ENCODE measurements at places on chromosomes 7 and 10.

DNA sequence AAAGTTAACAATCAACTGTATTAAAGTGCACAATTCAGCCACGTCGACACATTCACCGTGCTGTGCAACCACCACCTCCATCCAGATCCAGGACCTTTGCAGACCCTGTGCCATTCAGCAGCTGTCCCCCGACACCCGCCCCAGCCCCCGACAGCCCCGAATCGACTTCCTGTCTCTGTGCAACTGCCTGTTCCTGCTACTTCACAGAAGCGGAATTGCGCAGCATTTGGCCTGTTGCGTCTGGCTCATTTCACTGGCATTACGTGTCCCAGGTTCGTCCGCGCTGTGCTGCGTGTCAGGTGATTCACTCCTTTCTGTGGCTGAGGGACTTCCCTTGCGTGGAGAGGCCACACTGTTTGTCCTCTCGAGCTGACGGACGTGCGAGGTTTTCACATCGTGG, 33.2 kb upstream of the DNAAF5 start:
- no peak for DNase-seq

- DNase-seq = no peak
Observed at GRCh38 chr10:45646384-45647050, 26.1 kb downstream of the ZFAND4 start.

DNA sequence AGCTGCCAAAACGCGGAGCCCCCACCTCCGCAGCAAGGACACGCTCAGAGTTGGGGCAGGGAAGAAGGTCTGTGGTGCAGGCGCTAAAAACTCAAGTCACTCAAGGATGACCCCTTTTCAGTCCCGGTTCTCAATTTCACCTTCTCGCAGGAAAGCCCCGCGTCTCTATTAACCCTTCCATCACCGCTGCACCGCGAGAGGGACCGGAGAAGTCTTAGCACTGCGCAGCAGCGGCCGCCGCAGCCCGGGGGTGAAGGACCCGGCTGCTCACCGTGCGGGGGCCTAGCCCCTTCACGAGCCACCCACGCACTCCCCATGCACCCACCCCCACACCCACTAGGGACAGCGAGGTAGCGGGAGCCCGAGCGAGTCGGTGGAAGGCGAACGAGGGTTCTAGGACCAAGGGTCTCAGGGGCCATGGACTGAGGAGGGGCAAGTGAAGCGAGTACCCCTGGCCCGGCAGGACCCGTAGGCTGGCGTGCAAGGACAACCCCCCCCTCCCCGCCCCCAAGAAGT, 162.9 kb downstream of the SH3PXD2A start:
- DNase-seq = no peak

DNA sequence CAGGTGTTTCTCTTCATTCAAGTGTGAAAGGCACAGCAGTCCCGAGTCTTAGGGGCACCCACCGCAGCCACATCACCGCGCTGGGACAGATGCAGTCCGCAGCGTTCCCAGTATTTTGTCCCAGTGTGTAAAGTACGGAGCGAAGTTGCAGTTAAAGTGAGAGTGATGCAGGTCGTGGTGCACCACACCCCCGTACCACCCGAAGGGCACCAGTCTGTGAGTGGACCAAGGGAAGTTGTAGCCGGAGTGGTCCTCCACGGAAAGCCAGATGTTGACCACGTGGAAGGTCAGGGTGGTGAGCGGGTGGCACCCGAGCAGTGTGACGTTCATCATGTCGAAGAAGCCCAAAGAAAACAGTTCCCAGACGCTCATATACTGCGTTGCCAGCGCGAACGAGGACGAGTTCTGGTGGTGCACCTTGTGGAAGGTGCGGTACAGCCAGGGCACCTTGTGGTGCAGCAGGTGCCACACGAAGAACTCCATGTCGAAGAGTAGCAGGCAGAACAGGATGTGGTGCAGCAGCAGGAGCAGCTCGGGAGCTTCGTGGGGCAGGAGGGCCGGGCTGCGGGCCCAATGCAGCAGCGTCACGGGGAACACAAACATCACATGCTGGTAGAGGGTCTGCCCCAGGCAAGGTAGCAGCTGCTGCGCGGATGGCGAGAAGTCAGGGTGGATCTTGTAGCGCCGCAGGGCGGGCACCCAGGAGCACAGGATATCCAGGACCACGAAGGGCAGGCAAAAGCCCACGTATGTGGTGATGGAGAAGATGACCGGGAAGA, 526 bp downstream of the CH25H start:
- peak; percentile 26 for DNase-seq

GRCh38 chr10:65943451-65943850, 982.4 kb upstream of the LRRTM3 start:
- DNase-seq = no peak

DNA sequence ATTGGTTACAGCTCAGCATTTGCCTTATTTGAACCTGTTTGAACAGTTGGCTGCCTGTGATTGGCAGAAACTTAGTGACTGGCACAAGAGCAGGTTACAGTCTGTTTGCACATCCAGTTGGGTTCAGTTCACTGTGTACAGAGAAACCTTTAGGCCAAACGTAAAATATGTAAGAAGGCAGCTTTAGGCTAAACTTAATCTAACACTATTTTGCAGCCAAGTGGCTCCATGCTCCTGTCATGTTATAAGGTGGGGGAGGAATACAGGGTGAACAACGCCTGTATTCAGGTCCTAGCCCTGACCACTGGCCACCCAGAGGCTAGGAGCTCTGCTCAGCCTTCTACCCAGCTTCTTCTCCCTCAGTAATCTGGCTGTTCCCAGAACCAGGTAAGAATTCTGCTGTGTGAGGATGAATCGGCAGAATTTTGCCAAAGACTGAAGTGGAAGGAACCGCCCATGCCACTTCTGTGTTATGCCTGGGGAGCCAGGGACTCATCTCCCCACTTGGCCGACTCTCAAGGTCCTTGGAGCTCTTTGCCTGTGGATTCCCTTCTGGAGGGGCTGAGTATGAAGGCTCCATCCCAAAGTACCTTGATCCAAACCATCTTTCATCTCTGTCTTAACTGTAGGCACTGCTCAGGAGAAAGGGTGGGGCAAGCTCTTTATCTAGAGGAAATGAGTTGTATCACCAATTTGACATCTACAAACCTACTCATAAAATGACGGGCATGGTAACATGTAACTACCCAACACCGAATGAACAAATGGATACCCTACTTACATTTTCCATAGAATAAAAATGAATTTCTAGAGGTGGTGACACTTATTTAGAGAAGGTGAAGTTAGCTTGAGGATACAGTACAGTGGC, 164.4 kb upstream of the NAMPT start:
- DNase-seq = no peak

GRCh38 chr7:132932296-132933071, 149.4 kb downstream of the CHCHD3 start:
- no peak for DNase-seq

GRCh38 chr7:149788300-149788851, 15.0 kb upstream of the ZNF467 start:
- DNase-seq = no peak

DNA sequence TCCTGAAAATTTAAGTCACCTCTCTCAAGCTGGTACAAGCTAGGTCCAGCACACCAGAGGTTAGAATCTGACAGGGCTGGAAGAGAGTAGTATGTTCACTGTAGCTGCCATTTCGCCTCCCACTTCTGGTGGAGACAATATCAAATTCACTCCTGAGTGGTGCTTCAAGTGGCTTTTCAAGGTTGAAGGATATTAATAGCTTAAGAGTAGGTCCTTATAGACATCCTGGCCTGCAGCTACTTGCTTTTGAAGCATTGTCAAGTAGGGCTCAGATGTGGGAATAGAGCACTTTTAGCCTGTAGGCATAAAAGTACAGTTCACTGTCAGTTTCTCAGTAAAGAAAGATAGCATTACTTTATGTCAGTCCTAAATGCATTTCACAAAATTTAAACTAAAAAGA, 270.5 kb upstream of the PLPP4 start:
- no peak for DNase-seq

DNA sequence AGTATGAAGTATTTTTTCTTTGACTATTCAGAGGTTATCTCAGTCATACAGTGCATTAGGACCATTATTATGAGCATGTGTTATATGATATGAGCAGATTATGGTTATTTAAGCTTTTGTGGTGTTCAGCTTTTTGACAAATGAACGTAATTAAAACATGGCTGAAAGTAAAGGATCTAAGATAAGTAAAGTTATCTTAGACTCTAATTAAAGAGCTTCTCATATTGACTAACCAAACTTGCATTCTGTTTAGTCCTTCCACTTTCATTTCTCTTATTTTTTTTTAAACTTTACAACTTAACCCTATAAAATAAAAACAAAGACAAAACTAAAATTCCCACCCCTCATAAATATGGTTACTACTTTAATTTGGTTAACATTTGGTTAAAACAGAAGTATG, 6.9 kb upstream of the GPR85 start:
- DNase-seq = no peak

- no peak for DNase-seq
Observed at GRCh38 chr10:114279289-114279688, 40.2 kb downstream of the VWA2 start.

DNA sequence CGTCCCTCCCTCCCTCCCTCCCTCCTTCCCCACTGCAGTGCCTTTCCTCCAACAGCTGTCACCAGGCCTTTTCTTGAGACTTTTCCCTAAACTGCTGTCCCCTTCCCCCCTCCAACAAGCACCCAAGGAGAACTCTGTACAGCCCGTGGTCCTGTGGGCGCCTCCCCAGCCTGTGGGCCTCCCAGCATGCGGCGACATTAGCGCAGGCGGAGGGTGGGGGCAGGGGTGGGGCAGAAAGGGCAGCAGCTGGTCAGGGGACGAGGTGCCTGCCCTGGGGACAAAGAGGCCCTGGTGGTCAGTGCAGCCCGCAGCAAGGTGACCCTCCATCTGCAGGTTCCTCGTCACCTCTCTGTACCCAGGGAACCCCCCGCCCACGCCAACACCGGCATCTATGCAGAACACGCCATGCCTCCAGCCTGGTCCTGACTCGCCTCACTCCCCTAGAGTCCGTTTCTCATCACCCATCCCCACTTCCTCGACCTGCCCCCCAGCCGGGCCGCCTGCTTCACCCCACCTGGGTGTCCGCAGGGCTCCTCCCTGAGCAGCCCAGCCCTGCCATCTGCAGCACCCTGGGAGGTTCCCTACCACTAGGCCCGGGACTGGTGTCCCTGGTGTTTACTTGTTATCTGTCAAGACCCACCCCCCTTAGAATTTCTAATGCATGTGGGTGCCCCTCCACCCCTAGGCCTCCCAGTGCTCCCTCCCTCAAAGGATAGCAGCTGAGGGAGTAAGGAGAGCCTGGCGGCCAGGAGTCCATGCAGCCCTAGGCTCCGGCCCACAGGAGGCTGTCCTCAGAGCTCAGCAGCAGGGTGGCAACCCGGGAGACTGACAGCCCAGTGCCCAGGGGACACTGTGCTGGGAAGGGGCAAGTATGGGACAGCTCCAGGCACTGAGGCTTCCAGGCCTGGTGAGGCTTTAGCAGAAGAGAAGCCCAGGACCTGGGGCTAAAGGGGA, 147.8 kb downstream of the ARHGAP22 start:
- no peak for DNase-seq

DNA sequence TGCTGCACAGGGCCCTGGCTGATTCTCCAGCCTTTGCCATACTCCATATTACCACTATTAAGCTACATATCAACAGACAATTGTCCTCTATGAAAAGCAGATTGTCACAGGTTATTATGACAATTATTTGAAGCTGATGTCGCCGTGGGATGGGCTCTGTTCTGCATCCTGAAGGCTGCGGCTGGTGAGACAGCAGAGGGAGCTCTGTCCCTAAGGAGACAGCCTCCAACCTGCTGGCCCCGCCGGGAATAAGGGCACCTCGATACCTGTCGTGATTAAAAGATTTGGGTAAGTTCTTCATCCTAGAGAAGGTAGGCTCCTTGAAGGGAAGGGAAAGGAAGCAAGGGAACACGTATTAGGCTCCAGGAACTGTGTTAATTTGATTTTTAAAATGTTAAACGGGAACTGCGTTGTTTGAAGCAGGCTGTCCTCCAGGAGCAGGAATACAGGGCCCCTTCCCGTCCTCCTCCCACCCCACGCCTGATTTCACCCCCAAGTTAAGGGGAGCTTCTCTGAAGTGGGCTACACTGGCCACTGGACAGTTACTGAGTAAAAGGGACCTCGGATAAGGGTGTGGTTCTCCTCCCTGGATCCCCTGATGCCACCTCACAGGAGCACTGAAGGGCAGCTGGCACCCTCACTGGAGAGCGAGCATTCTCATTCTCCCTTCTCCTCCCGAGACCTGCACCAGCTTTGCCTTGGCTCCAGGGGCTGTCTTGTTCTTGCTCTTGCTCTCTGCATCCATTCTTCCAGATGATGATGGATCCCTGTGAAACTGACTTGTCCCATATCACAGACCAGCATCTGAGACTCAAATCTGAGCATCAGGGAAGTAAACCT, 11.8 kb upstream of the TIAL1 start:
- no peak for DNase-seq

DNA sequence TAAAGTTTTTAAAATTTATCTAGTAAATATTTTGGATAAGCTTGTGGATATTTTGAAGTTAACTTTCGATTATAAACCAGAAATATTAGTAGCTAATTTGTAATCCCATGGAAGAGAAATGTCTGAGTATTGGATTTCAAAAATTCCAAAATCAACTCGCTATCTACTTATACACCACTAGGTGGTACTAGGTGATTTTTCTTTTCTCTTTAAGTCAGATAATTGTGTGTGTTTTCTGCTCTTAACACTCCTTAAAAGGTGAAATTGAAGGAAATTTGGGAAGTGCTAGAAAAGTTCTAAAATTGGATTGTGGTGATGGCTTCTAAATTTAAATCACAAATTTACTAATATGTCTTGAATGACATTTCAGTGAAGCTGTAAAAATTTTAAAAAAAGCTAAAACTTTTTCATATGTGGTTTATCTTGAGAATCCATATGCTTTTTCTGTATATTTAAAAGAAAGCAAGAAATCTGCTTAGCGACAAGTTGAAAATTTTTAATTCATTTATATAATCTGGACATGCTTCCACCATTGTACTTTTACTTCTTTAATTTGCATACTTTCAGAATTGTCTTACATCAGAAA, 90.2 kb downstream of the IPMK start:
- no peak for DNase-seq

- no peak for DNase-seq
Observed at GRCh38 chr10:43075612-43076003, 1.3 kb upstream of the RET start.

GRCh38 chr10:4066581-4067390, 281.8 kb upstream of the KLF6 start:
- DNase-seq = no peak

- no peak for DNase-seq
Observed at GRCh38 chr7:36366005-36366717, 23.5 kb upstream of the ANLN start.

DNA sequence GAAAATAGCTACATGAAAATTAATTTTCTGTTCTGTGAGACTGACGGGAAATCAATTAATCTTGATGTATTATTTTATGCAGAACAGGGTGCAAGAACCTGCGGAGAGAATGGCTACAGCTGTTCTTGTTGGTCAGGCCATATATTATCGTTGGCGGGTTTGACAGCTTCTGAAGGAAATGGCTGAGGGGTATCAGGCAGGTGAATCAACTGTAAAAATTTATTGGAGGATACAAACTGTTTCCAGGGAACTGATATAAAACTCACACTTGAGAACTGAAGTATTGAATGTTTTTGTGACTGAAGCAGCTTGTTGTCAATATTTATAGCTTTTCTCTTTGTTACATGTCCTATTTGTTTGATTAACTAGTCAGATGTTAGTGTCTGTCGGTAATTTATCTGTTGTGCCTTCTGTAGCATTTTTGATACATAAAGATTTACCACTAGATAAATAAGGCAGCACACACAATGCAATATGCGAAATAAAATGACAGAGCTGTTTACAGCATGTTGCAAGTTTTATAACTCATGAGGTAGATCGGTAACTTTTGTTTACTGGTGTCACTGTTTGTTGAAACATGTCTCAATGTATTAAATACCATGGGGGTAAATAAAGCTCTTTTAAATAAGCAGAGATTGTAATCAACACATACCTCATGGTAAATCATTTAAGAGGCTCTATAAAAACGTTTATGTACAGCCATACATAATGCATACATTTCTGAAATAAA, 308.2 kb downstream of the LRMDA start:
- no peak for DNase-seq

Data from central memory CD8-positive, alpha-beta T cell (primary cell).